Activated naive CD4-positive, alpha-beta T cell treated with anti-CD3 and anti-CD28 coated beads for 36 hours (primary cell): ENCODE measurements at places on chromosomes 7 and 10.

GRCh38 chr10:72943498-72944234 is 10.9 kb downstream of the PLA2G12B start:
- no peaks in the 10 kb centered on the region for H3K4me1 ChIP-seq
- H3K27me3 ChIP-seq = peaks cover 3% of the 10 kb centered on the region
- no peak overlapping the region for H3K4me3 ChIP-seq
- DNase-seq = no peak
- no peaks in the 10 kb centered on the region for H3K36me3 ChIP-seq

- H3K36me3 ChIP-seq = no peaks in the 10 kb centered on the region
- H3K27ac ChIP-seq = no peak overlapping the region
- H3K27me3 ChIP-seq = peaks cover 2% of the 10 kb centered on the region
- no peak overlapping the region for H3K4me3 ChIP-seq
- H3K4me1 ChIP-seq = no peaks in the 10 kb centered on the region
Observed at GRCh38 chr10:126690534-126690933, 20.0 kb upstream of the C10orf90 start.

DNA sequence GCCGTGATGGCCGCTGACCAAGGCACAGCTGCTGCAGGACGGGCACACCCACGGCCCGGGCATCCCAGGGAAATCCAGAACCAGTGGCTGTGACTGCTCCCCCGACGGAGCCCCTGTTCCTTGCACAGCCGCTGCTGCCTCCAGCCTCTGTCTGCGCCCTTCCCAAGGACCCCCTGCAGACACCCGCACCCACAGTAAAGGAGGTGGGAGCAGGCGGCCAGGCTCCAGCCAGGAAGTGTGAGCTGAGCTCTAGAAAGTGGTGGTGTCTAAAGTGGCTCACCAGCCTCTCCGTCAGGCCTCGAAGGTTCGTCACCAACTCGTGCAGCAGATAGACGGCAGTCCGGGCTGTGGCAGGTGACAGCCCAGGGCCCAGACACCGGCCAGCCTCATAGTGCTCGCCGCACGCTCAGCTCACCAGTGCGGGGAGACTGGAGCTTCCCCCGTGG is 306.7 kb downstream of the DNAJB6 start:
- H3K27ac ChIP-seq = no peak overlapping the region
- H3K4me1 ChIP-seq = no peaks in the 10 kb centered on the region
- H3K36me3 ChIP-seq = peaks cover 2% of the 10 kb centered on the region
- DNase-seq = no peak
- H3K4me3 ChIP-seq = no peak overlapping the region
- no peaks in the 10 kb centered on the region for H3K27me3 ChIP-seq

- H3K4me3 ChIP-seq = no peak overlapping the region
- H3K4me1 ChIP-seq = peaks cover 16% of the 10 kb centered on the region
- no peak overlapping the region for H3K27ac ChIP-seq
Observed at GRCh38 chr7:130349911-130350782, 5.5 kb downstream of the CPA5 start.

DNA sequence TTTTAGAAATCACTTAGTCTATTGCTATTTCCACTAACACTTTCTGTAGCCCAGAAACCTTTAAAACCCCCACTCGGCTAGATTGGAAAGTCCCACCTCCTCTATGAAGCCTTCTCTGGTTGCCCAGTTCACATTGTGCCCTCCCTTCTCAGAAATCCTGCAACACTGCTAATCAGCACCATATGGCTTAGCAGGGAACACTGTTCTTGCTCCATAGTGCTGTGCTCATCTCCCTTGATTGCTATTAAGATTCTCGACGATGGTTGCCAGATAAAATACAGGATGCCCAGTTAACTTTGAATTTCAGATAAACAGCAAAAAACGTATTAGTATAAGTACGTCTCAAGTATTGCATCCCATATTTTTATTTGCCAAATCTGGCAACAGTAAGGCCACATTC is 40.1 kb upstream of the XPNPEP1 start:
- H3K4me3 ChIP-seq = no peak overlapping the region
- no peaks in the 10 kb centered on the region for H3K4me1 ChIP-seq
- DNase-seq = no peak
- no peak overlapping the region for H3K27ac ChIP-seq

GRCh38 chr7:80135309-80136104 is 876 bp downstream of the GNAI1 start:
- H3K4me3 ChIP-seq = peak overlapping the region; percentile 74
- DNase-seq = peak; percentile 46
- no peaks in the 10 kb centered on the region for H3K36me3 ChIP-seq

DNA sequence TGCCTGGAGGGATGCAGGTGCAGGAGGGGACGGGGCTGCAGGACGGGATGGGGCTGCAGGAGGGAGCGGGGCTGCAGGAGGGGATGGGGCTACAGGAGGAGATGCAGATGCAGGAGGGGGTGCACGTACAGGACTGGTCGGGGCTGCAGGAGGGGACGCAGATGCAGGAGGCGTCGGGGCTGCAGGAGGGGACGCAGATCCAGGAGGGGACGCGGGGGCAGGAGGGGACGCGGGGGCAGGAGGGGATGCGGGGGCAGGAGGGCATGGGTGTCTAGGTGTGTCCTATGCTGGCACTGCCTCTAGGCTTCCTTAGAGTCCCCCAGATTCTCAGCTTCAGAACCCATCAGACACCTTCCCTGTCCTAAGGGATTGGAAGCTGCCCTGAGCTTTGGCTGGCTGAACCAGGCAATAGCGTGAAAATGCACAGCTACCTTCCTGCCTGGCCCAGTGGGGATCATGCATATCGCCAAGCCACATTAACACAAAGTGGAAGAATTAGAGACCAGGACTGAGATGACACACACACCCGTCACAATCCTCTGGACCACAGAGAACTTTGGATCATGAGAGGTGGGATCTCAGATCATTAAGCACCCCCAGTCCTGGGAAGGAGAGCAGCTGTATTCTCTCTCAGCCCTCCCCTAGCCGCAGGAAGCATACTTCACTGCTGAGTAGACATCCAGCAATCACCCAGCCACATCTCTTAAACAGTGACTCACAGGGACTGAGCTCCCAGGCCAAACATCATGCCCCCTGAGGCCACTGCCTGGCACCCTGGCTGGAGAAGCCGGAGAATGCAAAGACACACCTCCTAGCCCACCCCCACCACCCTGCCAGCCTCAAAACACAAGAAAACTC is 67.3 kb downstream of the VWA2 start:
- H3K27ac ChIP-seq = no peak overlapping the region
- H3K4me1 ChIP-seq = peaks cover 3% of the 10 kb centered on the region
- no peaks in the 10 kb centered on the region for H3K36me3 ChIP-seq
- H3K27me3 ChIP-seq = no peaks in the 10 kb centered on the region
- no peak overlapping the region for H3K4me3 ChIP-seq

DNA sequence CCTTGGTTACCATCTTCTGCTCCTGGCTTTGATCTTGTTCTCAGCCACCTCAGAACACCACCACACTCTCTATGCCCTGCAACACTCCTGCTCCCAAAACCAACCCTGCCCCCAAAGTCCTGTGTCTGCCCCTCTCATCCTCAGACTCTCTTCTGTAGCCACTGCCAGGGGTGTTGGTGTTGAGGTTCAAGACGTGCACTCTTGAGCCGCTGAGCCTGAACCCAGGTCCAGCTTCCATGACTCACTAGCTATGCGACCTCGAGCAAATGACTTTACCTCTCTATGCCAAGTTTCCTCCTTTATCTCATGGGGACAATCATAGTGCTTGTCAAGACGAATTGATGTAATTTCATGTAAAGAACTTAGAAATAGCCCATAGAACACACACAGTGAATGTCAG is 840 bp upstream of the ATP6V0A4 start:
- H3K36me3 ChIP-seq = no peaks in the 10 kb centered on the region
- DNase-seq = no peak
- H3K27me3 ChIP-seq = no peaks in the 10 kb centered on the region
- H3K4me1 ChIP-seq = peaks cover 10% of the 10 kb centered on the region

GRCh38 chr7:45053401-45053800 is 35.4 kb downstream of the NACAD start:
- peaks cover 62% of the 10 kb centered on the region for H3K4me1 ChIP-seq
- H3K27me3 ChIP-seq = no peaks in the 10 kb centered on the region

DNA sequence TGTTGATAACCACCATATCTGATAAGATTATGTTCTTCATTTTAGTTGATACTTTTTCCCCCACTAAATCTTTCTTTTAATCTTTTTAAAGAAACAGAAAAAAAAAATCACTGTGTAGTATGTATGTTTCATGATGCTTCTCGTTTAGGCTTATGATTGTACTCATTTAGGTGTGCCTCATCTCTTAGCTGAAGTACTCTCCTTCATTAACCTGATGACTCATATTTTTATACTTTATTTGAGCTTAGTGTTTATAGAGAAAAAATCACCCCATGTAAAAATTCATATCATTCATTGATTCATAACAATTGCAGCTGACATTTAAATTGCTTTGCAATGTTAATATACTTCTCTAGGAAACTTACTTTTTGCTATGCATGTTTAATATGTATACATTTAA is 158.9 kb downstream of the MLLT10 start:
- DNase-seq = no peak
- peaks cover 38% of the 10 kb centered on the region for H3K36me3 ChIP-seq
- H3K27ac ChIP-seq = no peak overlapping the region
- peaks cover 14% of the 10 kb centered on the region for H3K4me1 ChIP-seq
- no peaks in the 10 kb centered on the region for H3K27me3 ChIP-seq
- no peak overlapping the region for H3K4me3 ChIP-seq

DNA sequence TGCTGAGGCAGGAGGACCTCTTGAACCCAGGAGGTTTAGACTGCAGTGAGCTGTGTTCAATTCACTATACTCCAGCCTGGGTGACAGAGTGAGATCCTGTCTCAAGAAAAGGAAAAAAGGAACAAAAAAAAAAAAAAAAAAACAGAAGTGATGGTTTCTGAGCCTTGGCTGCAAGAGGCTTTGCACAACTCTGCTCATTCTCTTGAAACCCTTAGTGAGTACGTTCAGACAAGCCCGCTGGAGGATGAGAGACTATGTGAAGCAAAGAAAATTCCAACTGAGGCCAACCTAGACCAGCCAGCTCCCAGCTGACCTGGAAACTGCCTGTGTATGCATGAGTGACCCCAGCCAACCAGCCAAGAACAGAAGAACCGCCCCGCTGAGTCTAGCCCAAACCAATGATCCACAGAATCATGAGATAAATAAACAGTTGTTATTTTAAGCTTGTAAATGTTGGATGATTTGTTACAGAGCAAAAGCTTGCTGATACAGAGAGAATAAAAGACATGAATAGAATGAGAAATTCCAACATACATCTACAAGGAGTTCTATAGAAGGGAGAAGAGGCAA is 50.6 kb upstream of the FZD9 start:
- peaks cover 8% of the 10 kb centered on the region for H3K36me3 ChIP-seq
- peaks cover 2% of the 10 kb centered on the region for H3K27me3 ChIP-seq
- H3K4me3 ChIP-seq = no peak overlapping the region
- no peaks in the 10 kb centered on the region for H3K4me1 ChIP-seq
- no peak for DNase-seq

DNA sequence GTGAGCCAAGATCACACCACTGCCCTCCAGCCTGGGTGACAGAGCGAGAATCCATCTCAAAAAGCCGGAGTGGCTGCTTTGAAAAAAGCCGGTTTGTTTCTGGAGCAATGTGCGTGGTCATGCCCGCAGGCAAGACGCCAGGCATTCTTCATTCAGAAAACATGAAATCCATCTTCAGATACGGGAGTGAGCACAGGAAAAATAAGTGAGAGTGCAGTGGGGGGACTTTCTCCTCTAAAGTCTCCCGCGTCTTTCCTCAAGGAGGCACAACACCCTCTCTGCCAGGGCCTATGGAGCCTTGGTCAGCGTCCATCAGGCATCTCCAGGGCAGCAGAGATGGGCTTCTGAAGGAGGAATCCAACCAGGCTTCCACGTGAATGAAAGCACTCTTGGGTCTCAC is 62.3 kb upstream of the DGKI start:
- H3K36me3 ChIP-seq = peaks cover 18% of the 10 kb centered on the region
- H3K27me3 ChIP-seq = no peaks in the 10 kb centered on the region
- no peak overlapping the region for H3K4me3 ChIP-seq
- H3K4me1 ChIP-seq = no peaks in the 10 kb centered on the region

- H3K27me3 ChIP-seq = no peaks in the 10 kb centered on the region
- no peaks in the 10 kb centered on the region for H3K36me3 ChIP-seq
- H3K27ac ChIP-seq = no peak overlapping the region
- H3K4me3 ChIP-seq = no peak overlapping the region
- no peak for DNase-seq
Observed at GRCh38 chr10:83820033-83820432, 319.3 kb upstream of the GHITM start.

- H3K27ac ChIP-seq = no peak overlapping the region
- DNase-seq = no peak
- no peaks in the 10 kb centered on the region for H3K4me1 ChIP-seq
- no peak overlapping the region for H3K4me3 ChIP-seq
Observed at GRCh38 chr7:69880840-69881239, 282.6 kb downstream of the AUTS2 start.

DNA sequence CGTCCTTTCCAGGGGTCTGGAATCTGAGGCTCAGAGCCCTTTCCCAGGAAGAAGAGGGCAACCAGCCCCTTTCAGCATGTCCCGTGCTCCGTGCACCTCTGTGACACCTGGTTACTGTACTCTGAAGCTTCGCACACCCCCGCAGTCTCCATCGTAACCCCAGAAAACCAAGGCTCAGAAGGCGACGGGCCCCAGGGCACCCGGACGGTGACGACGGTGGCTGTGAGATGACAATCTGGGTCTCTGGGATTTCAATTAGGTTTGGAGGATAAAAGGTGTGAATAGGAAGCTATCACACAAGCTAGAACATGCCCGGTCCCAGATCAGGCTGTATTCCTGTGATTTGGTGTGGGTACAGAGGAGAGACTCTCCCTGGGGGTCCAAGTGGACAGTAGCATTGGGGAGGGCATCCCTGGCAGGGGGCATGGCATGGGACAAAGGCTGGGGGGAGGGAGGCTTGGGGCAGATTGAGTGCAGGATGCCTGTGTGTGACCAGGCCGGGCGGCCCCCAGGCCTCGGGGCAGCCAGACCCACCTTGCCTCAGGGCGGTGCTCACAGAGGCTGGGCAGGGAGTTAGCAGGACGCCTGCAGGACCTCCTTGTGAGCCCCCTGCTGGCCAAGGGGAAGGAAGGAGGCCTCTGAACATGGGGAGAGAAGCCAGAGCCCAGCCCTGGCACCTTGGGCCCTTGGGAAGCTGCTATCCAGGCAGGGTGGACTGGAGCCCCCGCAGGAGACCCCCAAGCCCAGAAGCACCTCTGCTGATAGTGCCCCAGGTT is 23.4 kb upstream of the PSMG3 start:
- DNase-seq = peak; percentile 18
- H3K4me1 ChIP-seq = peaks cover 19% of the 10 kb centered on the region
- H3K27me3 ChIP-seq = peaks cover 31% of the 10 kb centered on the region
- H3K4me3 ChIP-seq = no peak overlapping the region
- H3K27ac ChIP-seq = no peak overlapping the region

- no peak for DNase-seq
- H3K36me3 ChIP-seq = no peaks in the 10 kb centered on the region
- H3K27me3 ChIP-seq = peaks cover 6% of the 10 kb centered on the region
- H3K27ac ChIP-seq = no peak overlapping the region
- H3K4me1 ChIP-seq = no peaks in the 10 kb centered on the region
Observed at GRCh38 chr7:47497367-47498096, 84.4 kb downstream of the TNS3 start.

DNA sequence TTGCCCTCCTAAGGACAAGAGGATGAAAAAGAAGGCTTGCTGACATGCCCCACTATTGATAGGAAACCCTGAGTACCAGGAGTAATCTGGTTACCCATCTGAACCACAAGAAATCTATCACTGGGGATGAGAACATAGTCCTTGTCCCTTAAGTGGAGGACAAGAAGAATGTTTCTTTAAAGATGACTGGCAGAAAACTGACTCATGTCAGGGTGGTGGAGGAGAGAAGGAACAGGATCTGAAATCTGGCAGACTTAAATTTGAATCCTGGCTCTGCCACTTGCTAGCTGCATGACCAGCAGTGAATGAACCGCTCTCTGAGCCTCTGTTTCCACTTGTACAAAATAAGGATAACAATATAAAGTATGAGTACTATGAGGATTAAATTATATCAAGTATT is 38.9 kb upstream of the XPNPEP1 start:
- no peak overlapping the region for H3K4me3 ChIP-seq
- no peak for DNase-seq
- no peak overlapping the region for H3K27ac ChIP-seq
- no peaks in the 10 kb centered on the region for H3K27me3 ChIP-seq
- H3K4me1 ChIP-seq = no peaks in the 10 kb centered on the region
- no peaks in the 10 kb centered on the region for H3K36me3 ChIP-seq
